ENCODE measurements at places on chromosomes 12 and 14.

DNA sequence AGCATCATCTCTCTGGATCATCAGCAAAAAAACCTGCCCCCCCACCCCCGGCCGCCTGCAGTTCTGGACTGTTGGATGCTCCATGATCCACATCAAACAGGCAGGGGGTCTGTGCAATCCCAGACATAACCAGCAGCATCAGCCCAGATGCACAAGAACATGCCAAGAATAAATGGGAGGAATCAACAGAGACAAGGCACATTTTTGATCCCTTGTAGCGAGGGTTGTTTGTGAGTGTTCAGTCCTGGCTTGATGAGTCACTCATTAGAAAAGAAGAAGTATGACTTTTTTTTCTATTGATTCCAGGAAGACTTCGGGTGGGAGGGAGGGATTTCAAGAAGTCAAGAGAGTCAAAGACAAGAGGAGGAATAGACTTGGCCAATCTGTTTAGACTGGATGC, 244.2 kb downstream of the KSR2 start:
- DNase-seq = no peak

DNA sequence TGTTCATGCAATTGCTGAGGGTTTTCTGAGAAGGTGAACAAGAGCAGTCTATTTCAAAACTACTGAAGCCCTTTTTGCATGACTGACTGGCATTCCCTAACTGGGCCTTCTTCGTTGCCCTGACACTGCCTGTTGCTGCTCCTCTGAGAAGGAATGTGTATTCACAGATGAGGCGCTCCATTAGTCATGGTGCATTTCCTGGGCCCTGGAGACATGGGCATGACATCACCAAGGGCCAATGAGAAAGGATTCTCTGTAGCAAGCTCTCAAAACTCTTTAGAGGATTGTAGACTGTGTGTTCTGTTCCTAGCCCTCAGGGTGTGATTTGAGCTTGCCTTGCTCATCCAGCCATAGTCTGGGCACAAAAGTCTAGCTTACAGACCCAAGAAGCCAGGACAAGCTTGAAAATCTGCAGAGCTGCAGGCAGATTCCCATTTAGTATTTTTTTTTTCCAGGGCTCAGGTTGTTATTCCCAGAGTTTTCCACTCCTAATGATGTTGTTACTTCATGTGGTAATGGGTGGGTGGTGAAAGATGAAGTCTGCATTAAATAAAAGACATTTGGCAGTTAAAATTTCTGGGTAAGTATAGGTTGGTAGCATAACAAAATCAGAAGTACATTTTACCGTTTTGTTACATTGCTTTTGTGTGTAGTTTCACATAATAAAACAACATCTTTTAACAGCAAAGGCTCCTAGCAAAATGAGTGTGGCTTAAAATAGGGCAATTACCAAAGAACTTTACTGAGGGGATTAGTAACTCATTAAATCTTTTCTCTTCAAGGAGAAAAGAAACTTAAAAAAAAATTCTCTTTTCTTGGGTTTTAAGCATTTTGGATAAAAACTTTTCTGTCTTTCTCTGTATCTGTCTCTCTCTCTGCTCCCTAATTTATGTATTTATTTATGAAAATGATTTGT, 318.4 kb downstream of the RAD51B start:
- no peak for DNase-seq

GRCh38 chr14:99938376-99938775, 126.8 kb upstream of the EVL start:
- no peak for DNase-seq

- DNase-seq = no peak
Measured at GRCh38 chr12:120055231-120056000, 61.1 kb downstream of the RAB35 start.
